Stimulated activated CD8-positive, alpha-beta memory T cell treated with anti-CD3 and anti-CD28 coated beads, Interleukin-15, amount 100 ng/mL, for 24 hours (primary cell): ENCODE measurements at places on chromosomes 2 and 18.

DNA sequence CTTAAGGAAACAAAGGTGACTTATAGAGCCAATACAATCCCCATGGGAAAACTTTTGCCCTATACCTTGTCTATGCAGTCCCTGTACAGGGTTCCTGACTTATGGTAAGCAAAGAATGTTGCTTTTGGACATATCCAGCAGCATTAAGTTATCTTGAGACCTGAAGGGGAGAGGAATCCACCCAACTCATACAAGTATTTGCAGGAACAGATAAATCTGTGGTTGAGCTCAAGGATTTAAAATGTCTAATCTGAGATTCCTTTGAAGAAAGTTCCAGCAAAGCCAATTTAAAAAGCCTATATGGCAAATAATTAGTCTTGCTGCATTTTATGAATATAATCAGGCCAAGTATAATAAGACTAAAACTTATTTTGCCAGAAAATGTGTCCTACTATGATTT is 739.5 kb upstream of the CDH2 start:
- no peak for DNase-seq

GRCh38 chr2:223048519-223048918 is 3.5 kb upstream of the KCNE4 start:
- no peak for DNase-seq

DNA sequence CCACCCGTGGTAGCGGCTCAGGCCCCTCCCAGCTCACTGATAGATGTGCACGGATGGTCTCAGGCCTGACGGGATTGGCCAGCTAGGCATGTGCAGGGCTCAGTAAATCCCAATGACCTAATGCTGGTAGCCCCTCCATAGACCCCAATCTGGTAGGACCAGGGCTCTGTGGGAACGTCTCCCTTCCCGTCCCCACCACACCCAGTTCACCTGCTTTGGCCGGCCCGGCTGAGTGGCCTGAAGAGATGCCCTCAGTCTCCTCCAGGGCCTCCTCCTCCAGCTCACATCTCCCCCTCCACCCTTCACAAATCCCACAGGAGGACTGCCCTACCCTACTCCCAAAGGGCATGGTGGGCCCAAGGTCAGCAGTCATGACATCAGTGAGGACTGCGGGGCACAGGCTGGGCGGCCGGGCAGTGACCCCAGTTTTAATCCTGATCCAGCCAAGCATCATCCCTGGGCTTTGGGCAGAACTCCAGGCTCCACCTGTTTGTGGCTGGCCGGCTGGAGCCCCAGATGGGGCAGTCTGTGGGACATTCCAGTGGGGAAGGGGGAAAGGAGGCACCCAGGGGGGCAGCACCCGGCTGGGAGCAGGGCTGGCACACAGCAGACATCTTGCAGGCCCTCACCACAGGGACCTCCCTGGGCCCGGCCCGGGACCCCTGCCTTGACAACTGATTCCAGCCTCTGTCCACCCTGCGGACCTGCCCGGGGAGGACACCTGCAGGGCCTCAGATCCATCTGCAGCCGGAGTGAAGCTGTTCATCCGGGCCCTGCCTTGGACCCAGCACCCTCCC is 2.3 kb downstream of the KIF1A start:
- DNase-seq = no peak

GRCh38 chr2:169798397-169798717 is 314 bp upstream of the SSB start:
- no peak for DNase-seq

DNA sequence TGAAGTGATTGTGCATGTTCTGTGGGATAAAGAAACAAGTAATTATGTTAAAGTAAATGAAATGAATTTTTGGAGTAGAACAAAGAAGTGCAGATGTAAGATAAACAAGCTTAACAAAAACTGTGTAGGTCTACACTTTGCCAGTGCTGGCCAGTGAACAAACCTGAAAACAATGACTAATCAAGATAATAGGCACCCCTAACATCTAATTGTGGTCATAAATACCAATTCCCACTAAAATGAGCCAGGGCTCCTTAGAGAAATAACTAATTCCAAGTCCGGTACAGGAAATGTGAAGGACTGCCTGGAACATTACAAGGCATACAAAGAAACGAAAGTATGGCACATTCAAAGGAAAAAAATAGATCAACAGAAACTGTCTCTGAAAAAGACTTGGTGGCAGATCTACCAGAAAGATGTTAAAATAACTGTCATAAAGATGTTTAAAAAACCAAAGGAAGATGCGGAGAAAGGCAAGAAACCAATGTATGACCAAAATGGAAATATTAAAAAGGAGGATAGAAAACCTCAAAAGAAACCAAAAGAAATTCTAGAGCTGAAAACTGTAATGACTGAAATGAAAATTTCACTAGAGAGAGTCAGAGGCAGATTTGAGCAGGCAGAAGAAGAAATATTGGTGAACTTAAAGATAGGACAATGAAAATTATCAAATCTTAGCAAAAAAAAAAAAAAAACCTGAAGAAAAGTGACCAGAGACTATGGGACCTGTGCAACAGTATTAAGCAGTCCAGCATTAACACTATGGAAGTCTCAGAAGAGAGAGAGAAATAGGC is 94.7 kb upstream of the SLC66A3 start:
- no peak for DNase-seq
